ENCODE measurements at places on chromosomes 6 and 20. TPM values are rescaled to one million over a fixed set of nuclear protein-coding genes. Genes with fewer than 3 reads are reported as not detected.

The DZANK1 gene
- 0.33 TPM for total RNA-seq

The TFAP2D gene
- total RNA-seq = not detected

The FITM2 gene
- total RNA-seq = 6.8 TPM

The SLC25A27 gene
- total RNA-seq = 1.5 TPM

The OXT gene
- total RNA-seq = not detected

The MAS1 gene
- not detected for total RNA-seq

The TSPO2 gene
- total RNA-seq = not detected
